Stimulated activated CD4-positive, alpha-beta T cell treated with anti-CD3 and anti-CD28 coated beads, Interleukin-15, amount 100 ng/mL, for 1 hour (primary cell): ENCODE measurements at places on chromosomes 3 and 15.

DNA sequence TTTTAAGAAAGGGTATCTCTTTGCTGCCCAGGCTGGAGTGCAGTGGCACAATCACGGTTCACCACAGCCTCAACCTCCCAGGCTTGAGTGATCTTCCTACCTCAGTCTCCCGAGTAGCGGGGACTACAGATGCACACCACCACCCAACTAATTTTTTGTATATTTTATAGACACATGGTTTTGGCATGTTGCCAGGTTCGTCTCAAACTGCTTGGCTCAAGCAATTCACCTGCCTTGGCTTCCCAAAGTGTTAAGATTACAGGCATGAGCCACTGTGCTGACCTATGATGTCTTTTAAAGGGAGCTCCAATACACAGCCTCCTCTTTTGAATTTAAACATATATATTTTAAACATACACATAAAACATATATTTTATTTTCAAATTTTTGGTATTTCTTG, 60.9 kb downstream of the SLC9C1 start:
- DNase-seq = no peak

DNA sequence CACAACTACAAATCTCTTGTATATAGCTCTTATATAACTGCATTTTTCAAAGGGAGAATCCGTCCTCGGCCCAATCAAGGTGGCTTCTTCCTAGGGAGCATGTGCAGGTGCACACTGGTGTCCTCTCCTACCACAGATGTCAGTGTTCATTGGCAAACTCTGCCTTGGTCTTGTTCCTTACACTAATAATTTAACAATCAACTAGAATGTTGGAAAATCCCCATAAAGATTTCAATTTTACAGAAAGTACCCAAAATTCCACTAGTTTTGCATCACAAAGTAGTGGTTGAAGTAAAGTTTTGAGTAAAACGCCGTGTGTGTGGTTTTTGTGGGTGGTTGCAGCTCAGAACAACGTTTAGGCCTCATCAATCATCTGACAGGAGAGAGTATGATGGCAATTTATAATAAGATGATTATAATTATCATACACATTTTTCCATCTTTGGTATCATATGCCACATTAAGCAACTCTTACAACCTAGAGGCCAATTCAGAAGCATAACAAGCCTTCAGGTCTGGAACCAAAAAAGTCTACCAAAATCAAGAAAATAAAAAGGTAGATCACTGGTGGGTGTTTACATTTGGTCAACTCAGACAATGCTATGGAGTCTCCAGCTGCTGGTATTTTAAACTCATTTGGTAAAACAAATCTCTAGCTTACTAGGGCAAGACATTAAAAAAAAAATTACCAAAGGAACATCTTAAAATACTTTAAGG, 128.9 kb upstream of the BHLHE40 start:
- DNase-seq = no peak

- DNase-seq = no peak
Observed at GRCh38 chr3:138455801-138456716, 21.6 kb downstream of the ESYT3 start.

DNA sequence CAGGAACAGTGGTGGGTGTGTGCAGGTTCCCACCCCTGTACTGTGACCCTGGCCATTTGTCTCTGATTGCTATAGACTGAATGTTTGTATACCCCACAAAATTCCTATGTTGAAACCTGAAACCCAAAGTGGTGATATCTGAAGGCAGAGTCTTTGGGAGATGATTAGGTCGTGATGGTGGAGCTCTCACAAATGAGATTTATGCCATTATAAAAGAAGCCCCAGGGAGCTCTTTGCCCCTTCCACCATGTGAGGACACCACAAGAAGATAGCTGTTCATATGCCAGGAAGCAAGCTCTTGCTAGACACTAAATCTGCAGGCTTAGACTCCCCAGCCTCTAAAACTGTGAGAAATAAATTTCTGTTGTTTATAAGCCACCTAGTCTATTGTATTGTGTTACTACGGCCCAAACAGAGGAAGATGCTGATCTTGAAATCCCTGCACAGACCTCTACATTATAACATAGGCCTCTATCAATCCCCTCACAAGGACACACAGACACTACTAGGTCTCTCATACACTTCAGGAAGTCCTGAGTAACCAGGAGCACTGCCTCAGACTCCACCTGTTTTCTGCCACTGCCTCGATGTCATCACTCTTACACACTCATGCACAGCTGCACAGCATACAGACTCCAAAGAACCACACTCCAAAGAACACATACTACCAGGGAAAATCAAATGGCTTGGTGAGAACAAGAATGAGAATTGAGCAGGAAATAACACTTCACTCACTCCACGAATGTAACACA, 14.7 kb downstream of the IGSF11 start:
- DNase-seq = no peak

GRCh38 chr15:63402498-63403253, 21.0 kb upstream of the CA12 start:
- DNase-seq = no peak

DNA sequence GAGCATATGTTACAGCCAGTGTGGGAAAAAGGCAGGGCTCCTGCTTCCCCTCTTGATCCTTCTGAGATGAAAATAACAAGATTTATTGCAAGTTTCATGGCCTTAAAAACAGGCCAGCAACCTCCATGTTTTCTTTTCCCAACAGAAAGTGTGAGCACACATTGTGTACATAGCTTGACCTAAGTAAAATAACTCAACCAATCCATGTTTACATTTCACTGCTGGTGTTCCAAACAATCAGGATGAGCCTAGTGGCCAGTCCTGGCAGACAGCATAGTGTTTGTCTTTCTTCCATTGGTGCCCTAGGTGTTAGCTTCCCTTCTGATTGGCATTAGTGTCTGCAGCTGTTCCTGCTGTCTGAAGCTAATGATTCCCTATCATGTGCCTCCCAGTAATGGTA, 847.7 kb downstream of the EPHA3 start:
- DNase-seq = no peak

DNA sequence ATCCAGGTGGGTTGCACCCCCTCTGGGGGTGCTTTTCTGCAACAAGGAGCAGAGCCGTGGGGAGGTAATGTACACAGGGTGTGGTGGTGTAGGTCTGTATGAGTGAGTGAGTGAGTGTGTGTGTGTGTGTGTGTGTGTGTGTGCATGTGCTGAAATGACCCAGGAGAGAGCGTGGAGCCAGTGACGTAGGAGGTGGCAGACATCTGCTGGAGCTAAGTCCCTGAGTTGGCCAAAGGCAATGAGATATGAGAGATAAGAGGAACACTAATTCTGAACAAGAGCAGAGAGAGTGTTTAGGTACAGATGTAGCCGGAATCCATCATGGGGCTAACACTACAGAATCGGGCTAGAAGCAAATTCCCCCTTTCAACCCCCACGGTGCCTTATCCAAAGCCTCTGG, 27.6 kb downstream of the BDH1 start:
- DNase-seq = no peak

- no peak for DNase-seq
Observed at GRCh38 chr3:71125738-71126137, 457.8 kb downstream of the FOXP1 start.

DNA sequence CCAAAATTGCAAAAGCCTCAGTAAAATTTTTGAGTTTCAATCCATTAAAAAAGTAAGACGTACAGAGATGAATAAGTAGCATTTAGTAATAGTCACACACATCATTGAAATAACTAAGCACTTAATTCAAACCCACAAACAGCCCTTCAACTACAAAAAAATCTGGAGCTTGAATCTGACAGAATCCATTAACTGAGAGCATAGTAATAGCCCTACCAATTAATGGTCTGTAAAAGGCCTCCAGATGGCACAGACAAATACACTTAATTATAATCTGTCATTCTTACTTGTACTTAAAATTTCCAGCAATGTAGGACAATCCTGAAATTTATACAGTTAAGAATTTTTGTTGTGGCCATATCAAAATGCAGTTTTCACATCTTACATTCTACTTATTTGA, 246.9 kb downstream of the VGLL3 start:
- no peak for DNase-seq

- no peak for DNase-seq
Observed at GRCh38 chr3:43074901-43075689, 30.8 kb downstream of the POMGNT2 start.

GRCh38 chr15:83194528-83194927, 13.1 kb downstream of the HDGFL3 start:
- DNase-seq = no peak

GRCh38 chr15:34038023-34038870, 757 bp downstream of the AVEN start:
- peak; percentile 52 for DNase-seq

DNA sequence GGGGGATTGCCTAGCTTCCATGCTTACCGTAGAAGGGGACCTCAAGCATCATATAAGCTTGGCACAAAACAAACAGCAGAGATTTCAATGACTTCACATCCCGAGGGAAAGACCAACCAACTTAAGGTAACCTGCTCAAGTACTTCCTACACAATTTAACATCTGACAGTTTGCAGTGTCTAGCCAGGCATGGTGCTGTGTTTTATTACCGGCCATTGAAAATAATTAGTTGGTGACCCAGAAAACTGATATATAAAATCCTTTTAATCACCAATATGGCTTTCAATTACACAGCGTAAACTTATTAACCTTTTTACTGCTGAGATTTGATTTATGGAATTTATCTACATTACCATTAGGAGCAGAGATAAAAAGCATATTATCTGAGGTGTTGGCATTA, 268.3 kb downstream of the ARRDC4 start:
- DNase-seq = no peak

- DNase-seq = no peak
Observed at GRCh38 chr15:98946301-98947255, 61.0 kb downstream of the PGPEP1L start.

- DNase-seq = no peak
Observed at GRCh38 chr15:92847841-92848240, 52.3 kb upstream of the CHD2 start.

DNA sequence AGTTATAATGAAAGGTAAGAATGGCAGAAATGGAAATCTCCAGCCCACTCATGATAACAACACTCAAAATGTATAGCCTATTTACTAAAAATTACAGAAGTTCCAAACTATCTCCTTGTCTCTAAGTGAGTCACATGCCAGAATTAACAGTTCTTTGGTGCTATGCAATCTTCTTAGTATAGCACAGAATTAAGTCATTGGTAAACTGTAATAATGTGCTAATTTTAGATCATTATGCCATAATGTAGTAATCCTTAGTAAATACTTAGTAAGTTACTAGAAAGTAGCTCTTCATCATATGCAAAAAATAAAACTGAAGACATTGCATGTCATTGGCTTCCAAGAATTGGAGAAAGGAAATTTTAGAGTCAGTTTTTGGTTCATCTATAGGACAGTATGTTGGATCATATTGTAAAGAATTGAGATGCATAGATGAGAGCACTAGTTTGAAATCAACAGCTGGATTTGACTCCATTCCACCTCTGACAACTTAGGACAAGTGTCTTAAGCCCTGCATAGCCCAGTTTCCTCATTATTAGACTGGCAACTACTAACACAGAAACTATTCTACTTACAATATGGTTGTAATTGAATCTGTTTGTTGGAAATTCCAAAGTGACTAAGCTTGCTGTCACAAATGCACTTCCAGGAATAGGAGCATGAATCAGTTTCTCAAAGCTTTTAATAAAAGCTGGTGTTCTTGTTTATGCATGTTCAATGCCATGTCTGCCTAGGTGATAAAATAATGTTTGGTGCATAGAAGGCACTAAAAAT, 40.1 kb upstream of the CD47 start:
- DNase-seq = no peak

DNA sequence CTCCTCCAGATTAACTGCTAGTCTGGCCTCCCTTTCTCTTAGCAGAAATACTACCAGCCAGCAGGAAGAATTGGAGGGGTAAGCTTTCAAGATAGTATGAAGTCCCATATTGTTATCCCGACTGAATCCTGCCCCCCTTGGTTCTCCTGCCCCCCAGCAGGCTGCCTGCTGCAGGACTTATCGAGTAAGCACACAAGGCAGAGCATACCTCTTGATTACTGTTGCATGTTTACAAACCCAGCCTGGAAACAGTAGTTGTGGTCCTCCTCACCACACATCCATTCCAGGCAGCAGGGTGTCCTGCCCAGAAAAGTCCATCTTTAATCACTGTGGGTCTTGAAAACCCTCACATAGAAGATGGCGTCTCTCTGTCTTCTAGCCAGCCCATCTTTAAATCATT, 66.8 kb upstream of the PPP2R3A start:
- DNase-seq = no peak

DNA sequence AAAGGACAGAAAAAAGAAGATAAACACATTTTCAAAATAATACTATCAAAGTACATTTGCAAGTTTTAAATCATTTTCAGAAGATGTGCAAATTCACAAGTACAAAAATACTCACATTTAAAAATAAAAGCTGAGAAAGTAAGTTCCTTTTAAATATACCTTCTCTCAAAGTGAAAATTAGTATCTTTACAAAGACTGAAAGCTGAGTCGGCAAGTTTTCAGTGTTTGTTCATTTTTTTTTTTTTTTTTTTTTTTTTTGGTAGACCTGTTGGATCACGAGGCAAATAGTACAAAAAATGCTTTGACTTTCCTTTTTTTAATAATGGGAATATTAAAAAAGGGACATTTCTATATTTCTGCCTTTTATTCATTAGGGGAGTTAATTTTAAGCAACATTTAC, 317.8 kb downstream of the LSAMP start:
- no peak for DNase-seq

DNA sequence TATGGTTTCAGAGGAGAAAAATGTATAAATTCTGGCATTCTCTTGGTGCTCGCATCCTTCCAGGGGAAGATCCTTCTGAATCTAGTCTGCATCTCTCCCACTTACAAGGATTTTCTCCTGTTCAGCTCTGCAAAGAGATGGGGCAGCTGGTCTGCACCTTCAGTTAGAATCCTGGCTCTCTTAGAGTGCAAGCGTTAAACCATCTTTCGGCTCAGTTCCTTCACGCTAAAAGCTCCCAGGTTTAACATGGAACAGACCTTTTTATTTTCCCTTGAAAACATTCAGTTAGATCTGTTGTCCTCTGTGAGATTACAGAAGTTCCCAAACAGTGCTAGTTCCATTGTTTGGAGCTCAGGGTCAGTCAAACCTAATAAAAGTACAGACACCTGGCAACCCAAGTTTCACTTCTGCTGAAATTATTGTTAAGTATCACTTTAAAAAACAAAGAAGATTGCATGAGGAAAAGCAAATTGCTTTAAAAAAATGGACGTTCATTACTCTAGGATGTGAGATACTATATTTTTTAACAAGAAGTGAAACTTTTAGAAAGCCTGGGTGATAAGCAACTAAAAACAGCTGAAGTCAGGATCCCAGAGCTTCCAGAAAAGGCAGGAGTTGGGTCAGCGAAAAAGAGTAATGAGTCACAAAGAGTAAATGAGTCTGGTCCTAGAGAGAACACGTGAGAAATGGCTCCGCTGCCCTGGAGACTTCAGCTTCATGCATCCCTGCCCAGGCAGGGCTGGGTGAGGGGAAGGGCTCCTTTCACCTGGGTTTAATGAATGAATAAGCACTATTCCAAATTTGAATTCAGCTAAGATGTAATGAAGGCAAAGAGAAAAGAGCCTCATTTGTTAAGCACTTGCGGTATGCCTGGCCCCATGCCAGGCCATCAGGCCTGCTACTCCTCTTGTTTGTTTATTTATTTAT, 63.3 kb downstream of the ABTB1 start:
- no peak for DNase-seq

- no peak for DNase-seq
Observed at GRCh38 chr15:92930776-92931175, 30.7 kb downstream of the CHD2 start.

GRCh38 chr3:43531835-43532234, 90.0 kb downstream of the ANO10 start:
- no peak for DNase-seq
